ENCODE measurements at places on chromosomes 2 and 18. TPM values are rescaled to one million over a fixed set of nuclear protein-coding genes. Genes with fewer than 3 reads are reported as not detected.
A peak's percentile ranks its signal among the peaks of the same experiment; 100 is the strongest.

The GALNT3 gene
- 0.97 TPM for polyA plus RNA-seq

The MGAT5 gene
- polyA plus RNA-seq = 13.2 TPM

The ASXL3 gene
- 5.3 TPM for polyA plus RNA-seq

The IL36RN gene
- polyA plus RNA-seq = not detected

The DCDC2C gene
- 0.46 TPM for polyA plus RNA-seq

The ATP6V1B1 gene
- 2.1 TPM for polyA plus RNA-seq

The NEB gene
- 1,544 TPM for polyA plus RNA-seq

The ORC4 gene
- 38.0 TPM for polyA plus RNA-seq

The CPO gene
- 0.38 TPM for polyA plus RNA-seq

The MREG gene
- 2.5 TPM for polyA plus RNA-seq

The RGPD3 gene
- polyA plus RNA-seq = 0.08 TPM

- DNase-seq = no peak
Observed at GRCh38 chr18:267380-267687, 513 bp downstream of the THOC1 start.

DNA sequence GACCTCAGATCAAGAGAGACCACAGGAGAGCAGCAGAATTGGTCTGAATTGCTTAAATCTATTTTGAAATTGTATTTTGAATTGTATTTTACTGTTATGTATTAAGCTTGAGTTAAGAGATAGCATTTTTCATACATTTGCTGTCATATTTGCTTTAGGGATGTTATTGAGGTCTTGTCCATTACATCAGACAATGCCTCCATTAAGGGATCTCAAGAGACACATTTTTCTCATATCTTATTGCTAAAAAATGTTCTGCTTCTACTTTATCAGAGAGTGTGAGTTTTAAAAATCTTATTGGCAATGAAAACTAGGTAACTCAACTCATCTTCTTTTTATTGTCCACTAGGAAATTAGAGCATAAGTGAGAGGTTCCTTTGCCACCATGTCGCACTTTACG is 66.8 kb upstream of the CTAGE1 start:
- DNase-seq = no peak

DNA sequence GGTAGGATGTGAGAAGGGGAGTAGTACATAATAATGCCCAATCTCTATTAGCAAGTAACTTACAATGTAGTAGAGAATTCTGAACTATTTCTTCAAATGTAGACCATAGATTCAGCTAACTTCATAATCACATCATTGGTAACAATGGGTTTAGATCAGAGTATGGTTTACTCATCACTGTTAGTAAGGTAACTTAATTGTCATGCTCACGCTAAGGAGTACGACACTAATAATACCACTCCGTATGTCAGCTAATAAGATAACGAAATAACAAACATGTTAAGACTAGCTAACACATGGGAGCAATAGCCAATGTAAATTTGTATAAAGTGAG is 56.4 kb upstream of the CCDC141 start:
- no peak for DNase-seq

GRCh38 chr2:26850000-26850431 is 2.1 kb downstream of the DPYSL5 start:
- DNase-seq = no peak

- DNase-seq = no peak
Observed at GRCh38 chr18:79531386-79531785, 135.7 kb downstream of the NFATC1 start.

DNA sequence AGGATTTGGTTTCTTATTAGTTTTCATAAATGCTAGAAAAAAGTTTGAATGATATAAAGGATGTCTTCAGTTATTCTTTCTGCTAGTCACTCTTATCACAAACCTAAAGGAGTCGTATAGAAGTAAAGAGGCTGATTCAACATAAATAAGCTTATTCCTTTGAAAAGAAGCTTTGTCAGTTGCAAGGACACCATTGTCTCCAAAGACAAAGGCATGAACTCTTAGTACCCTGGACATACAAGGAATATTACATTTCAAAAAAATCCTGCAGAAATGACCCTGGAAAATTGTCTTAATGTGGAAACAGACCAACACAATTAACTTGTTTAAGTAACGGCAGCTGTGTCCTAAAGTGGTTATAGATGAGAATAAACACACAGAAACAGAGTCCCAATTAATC is 528.0 kb downstream of the CPS1 start:
- DNase-seq = no peak

- DNase-seq = no peak
Observed at GRCh38 chr2:136175466-136175865, 57.5 kb upstream of the CXCR4 start.

- no peak for DNase-seq
Observed at GRCh38 chr2:174446531-174446930, 40.3 kb downstream of the GPR155 start.

- no peak for DNase-seq
Observed at GRCh38 chr18:75775121-75775520, 347.6 kb upstream of the SMIM21 start.

DNA sequence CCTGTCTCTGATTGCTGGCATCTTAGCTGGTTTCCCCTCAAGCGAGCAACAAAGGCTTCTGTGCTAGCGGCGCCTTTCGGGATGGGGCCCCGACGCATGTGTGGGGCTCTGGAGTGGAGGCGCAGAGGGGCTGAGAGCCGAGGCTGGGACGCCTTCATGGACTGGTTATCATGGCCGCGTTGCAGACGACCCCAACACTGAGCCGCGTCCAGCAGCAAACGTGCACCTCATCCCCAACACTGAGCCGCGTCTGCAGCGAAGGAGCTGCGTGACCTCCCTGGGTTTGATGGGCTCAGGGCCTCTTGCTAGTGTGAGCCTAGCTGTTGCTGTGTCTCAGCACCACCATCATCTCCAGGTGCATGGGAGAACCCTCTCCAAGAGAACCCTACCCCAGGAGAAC is 123.7 kb upstream of the CTDP1 start:
- no peak for DNase-seq

GRCh38 chr2:9205963-9206948 is at the start of gene ASAP2:
ASAP2 (plus strand) TSS chr2:9206812; CDS start chr2:9207105, 293 bp downstream.
- DNase-seq = no peak

DNA sequence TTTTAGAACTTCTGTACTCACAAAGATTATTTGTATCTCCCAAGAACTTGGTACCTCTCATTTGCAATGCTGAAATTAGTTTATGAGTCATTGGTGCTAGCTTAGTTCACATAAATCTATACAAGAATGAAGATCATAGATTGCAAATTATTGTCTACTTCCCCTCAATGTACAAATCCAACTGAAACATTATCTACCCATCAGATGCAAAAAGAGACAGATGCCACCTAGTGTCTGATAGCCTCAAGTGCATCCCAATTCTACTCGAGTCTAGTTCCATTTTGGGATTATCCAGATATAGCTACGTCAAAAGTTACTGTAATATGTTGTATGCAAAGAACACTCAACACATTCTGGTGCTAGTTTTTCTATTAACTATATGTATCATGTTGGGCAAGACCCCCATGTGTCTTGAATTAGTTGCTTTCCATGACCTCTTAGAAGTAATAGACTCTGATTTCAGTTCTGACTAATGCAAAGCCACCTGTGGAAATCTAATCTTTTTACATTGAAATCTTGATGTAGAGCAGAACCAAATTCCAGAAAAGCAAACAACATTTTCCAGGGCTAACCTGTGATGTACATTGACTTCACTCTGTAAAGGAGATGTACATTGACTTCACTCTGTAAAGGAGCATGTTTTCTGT is 210.0 kb downstream of the RBM43 start:
- DNase-seq = no peak

GRCh38 chr18:14086458-14087231 is 45.6 kb downstream of the ZNF519 start:
- peak; percentile 5 for DNase-seq

GRCh38 chr2:44110444-44110843 is 58.2 kb upstream of the PPM1B start:
- DNase-seq = no peak

DNA sequence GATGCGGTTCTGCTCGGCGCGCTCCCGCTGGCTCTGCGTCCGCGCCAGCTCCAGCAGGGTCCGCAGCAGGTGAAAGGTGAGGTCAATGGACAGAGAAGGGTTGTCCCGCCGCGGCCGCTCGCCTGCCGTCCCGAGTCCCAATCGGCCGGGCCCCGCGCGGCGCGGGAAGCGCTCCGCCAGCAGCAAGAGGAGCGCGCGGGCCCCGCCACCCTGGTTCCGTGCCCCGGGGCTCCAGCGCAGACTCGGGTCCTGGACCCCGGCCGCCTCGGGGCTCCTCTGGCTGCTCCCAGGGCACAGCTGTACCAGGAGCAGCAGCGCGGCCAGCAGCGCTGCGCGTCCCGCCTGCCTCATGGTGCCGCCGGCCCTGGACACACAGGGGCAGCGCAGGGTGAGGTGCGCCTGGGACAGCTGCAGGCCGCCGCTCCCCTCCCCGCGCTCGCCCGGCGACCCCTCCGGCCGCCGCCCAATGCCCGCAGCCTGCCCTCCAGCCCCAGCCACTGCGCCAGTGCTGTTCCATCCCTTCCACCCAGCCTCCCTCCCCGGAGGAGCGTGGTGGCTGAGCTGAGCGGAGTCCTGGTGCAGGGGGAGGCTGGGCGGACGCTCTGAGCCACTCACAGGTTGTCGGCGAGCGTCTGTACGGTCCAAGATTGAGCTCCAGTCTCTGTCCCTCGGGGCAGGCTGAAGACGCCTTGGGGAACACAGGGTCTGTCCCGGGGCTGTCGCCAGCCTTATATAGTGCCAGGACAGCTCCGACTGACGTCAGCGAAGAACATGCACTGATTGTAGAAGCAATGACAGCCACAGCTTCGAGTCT is 493 bp downstream of the UCN start:
- DNase-seq = no peak

DNA sequence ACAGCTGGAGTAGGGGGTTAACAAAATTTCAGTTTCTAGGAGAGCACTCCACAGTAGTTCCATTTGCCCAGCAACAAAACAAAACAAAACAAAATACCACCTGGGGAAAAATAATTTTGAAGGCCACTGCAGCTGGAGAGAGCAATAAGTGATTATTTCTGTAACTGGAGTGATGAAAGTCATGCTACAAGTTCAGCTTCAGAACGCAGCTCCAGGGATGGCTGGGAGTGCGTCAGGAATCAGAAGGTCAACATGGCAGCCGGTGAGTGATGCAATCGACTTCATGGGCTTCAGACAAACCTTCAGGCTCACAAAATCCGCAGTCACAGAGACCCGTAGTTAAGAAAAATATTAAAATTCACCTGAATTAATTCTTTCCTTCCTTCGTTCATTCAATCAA is 41.0 kb downstream of the ABHD3 start:
- peak; percentile 56 for DNase-seq

- no peak for DNase-seq
Observed at GRCh38 chr18:45837283-45838070, 12.0 kb downstream of the SIGLEC15 start.

DNA sequence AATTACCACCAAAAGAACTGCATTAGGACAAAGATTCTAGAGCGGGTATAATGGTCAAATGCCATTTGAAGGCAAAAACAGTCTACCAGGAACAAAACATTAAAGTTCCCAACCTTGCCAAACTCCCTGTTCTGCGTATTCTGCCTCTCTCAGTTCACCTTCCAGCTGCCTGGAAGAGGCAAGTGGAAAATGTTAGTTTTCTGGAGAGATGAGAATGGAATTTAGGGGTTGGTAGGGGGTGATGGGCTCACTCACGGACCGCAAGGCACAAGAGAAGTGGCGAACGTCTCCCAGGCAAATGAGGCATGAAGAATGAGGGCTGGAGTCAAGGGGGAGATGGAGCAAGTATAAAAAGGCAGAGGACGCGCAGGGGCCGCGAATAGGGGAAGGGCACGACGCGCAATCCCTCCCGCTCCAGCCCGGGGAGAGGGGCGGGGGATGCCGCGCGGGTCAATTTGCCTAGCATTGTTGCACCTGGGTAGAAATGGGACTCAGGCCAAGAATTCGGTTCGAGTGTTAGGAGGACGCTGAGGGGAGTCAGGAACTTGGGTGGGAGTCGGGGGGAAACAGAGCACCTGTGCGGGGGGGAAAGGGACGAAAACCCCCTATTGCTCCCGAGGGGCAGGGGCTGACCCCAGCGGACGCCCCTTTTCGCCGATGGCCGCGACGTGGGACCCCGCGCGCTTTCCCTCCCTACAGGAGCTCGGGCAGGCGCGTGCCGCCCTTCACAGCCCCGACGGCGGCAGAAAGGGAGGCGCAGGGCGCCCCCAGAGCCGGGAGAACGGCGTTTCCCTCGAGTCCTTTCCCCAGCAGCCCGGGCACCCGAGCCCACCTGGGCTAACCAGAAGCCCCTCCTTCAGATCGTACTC is 573 bp downstream of the PAIP2B start:
- no peak for DNase-seq

DNA sequence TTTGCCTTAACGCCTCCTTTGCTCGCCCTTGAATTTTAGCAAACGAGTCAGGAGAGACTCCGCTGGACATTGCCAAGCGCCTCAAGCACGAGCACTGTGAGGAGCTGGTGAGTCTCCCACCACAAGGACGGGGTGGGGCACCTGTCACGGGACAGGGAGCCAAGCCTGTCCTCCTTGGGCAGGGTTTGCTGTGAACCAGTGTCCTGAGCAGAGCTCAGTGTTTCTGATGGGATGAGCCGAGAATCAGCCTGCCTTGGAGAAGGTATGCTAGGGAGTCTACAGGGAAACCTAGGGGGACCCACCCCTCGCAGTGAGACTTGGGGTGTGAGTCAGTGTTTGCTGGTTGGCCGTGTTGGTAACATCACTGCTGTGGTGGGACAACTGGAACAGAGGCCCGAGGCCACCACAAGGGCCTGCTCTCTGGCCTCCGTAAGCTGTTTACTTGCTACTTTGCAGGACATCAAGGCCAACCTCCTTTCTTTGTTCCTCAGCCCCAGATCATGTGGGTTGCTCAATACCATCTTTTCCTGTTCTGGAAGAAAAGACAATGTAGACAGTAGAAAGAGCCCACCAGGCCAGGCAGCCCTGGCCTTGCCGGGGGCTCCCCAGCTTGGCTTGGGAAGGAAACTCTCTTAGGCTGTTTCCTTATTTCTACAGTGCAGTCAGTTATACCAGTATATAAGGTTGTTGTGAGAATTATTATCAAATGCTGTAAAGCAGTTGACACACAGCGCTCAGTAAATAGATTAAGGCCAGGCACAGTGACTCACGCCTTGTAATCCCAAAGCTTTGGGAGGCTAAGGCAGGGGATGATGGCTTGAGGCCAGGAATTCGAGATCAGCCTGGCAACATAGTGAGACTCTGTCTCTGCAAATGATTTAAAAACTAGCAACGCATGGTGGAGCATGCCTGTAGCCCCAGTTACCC is 42.4 kb downstream of the ITGB1BP1 start:
- DNase-seq = no peak

- no peak for DNase-seq
Observed at GRCh38 chr2:8307606-8308180, 374.2 kb upstream of the ID2 start.

DNA sequence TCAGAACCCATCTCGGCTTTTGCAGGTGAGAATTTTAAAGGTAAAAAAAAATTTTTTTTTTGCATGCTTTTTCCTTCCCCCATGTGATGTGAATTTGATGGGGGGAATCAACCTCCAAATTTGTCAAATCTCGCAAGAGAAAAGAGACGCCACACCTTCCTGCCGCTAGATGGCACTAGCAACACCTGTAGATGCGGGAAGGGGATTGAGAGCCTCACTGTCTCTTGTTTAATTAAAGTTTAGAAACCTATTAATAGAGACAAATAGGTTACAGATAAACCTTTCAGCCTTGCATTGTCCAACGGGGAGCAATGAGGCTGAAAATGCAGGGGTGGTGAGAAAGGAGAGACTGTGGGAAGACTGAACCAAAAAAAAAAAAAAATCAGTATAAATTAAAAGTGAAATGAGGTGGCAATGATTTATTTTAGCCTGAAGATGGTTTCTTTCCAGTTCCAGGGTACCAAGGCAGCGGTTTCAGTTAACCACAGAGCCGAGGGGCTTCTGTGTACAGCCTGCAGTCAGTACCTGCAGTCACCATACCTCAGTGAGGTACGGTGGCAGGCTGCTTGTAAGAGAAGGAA is 84.6 kb downstream of the NRP2 start:
- no peak for DNase-seq
